ENCODE measurements at places on chromosomes 6 and 20.

DNA sequence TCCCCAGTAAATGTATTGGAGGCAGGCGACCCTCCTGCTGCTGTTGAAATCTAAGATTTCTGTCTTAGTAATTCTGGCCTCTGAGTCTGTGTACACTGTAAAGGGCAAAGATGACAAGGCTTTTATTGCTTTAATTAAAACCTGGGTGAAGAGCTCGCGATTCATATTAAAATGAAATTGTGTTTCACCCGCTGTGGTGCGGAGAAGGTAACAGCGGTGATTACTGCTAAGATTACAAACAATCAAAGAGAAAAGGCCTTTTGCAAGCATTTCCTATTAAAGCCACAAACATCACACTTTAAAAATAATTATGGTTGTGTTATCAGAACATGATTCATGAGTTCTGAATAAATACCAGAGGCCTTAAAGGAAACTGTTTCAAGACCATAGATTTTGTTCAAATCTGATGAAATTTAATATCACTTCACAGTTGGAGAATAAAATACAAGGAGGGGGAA is 69.3 kb downstream of the TOX2 start:
- no peak for DNase-seq

GRCh38 chr6:111562246-111562645 is 43.4 kb downstream of the TRAF3IP2 start:
- no peak for DNase-seq

DNA sequence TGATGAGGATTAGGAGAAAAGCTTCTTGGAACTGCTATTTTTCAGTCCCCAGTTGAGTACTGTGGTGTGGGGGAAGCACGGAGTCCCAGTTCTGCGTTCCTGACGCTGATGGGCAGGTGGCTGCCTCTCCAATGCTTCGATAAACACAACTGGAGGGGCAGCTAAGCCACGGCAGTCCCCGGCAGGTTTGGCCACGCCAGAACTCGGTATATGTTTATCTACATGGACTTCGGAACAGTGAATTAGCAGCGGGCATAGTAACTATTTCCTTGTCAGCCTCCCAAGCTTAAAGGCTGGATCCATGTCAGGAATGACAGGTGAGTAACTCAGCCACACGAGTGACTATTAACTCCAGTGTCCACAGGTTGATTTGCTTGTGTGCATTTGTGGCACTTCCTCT is 354.4 kb downstream of the ZFAND3 start:
- no peak for DNase-seq

GRCh38 chr20:31860390-31861134 is 9.8 kb downstream of the DUSP15 start:
- DNase-seq = no peak

GRCh38 chr6:7261032-7261841 is 51.8 kb downstream of the SSR1 start:
- no peak for DNase-seq

DNA sequence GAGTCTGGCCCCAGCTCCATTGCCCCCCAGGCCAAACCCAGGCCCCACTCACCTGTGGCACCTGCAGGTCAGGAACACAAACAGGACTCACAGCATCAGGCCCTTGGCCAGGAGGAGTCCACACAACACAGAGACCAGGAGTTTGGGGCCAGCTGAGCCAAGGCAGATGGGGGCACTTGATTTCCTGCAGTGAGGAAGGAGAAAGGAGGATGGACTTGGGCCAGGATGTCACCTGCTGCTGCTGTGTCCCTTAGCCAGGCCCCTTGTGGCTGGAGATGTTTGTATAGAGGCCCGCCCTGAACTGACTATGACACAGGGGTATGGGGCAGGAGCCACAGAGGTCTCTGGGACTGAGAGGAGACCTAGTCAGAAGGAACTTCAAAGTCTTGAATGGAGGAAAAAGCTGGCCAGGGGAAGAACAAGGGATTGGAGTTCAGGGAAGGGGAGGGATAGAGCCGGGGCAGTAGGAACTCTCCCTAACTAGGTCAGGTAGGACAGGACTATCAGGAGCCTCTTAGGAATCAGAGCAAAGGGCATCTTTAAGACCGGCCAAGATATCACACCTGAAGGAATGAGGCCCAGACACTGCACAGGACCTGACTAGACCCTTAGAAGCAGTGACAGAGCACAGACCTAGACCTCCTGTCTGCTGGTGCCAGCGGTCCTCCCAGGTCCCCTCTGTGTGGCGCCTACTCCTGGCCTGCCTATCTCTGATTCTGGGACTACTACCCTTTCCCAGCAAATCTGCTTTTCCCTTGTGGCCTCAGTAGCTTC is 8.8 kb upstream of the TREML2 start:
- DNase-seq = no peak

DNA sequence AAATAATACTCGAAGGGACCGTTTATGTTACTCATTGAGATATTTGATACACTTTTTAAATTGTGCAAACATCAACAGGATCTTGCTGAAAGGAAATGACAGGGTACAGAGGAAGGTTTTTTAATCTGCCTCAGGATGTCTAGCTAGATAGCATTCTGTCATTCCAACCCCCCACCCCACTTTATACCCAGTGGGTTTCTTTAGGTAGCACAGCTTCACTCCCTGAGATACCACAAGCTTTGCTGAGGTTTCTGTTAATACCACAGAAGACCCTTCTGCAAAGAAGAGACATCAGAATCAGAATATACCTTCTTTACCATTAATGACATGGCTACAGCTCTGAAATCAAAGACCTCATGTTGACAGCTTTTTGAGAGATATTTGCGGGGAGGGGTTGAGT is 1.3 kb downstream of the PHACTR2 start:
- no peak for DNase-seq

DNA sequence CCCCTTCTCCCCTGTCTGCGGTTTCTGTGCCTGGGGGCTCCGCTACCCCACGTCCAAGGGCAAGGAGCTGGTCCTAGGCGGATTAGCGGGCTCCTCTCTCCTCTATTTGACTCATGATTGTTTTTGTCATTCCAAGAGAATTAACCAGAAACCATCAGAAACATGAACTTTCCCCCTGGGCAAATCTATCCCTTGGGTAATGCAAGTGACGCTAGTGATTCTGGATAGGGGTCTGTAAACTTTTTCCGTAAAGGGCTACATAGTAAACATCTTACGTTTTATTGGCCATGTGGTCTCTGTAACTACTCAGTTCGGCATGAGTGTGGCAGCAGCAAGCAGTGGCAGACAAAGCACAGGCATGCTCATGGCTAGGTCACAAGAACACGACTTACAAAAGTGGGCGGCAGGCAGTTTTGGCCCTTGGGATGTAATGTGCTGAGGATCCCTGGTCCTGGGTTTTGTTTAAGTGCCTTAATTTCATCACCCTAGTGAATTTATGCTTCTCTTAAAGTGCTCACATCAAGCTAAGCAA is 654 bp downstream of the CST11 start:
- DNase-seq = no peak

- no peak for DNase-seq
Measured at GRCh38 chr6:31135710-31136109, 3.2 kb downstream of the PSORS1C2 start.

GRCh38 chr6:144681334-144681733 is 396.2 kb downstream of the UTRN start:
- DNase-seq = no peak

- no peak for DNase-seq
Measured at GRCh38 chr6:119350202-119350951, 816 bp upstream of the MAN1A1 start.

- no peak for DNase-seq
Measured at GRCh38 chr6:152273638-152274037, 363.5 kb downstream of the SYNE1 start.

DNA sequence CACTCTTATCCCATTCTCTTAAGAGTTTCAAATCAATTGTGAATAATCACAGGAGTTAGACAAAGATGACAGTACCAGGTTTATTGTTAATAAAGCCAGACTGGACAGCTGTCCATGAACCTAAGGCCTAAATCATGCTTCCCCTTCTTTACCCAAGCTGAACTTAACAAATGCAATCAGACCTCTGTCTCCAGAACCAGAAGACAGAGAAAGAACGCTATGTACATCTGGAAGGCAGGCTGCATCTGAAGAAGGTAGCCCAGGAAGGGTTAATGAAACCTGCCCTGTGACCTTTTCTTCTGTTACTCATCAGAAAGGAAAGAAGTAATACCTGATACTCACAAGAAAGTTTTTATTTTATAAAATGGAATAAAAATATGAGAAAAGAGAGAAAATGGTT is 118.6 kb downstream of the EYA4 start:
- no peak for DNase-seq

GRCh38 chr6:106874481-106874880 is 100.0 kb downstream of the CD24 start:
- no peak for DNase-seq

DNA sequence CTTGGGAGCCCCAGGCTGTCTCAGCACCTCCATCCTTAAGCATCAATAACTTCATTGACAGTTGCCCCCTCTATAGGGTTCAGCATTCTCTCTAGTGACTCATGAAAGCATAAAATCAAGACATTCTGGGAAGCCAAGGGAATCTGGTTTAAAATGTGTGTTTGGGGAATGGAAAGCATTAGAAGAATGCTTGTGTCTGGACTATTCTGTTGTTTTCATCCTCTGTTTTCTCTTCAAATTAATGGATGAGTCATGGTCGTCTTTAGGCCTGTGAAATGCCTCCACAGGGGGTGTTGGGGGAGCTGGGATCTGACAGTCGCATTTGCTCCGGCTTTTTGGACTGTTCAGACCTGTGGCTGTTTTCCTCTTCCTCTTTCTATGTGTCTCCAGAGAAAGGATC is 279.7 kb downstream of the CDC5L start:
- DNase-seq = no peak

- DNase-seq = no peak
Measured at GRCh38 chr6:73506246-73506645, 14.6 kb downstream of the EEF1A1 start.

GRCh38 chr6:7213416-7213815 is 99.6 kb downstream of the SSR1 start:
- DNase-seq = no peak

- no peak for DNase-seq
Measured at GRCh38 chr20:9977629-9978028, 57.2 kb upstream of the ANKEF1 start.

GRCh38 chr20:46108435-46108841 is 9.7 kb upstream of the CD40 start:
- DNase-seq = no peak

DNA sequence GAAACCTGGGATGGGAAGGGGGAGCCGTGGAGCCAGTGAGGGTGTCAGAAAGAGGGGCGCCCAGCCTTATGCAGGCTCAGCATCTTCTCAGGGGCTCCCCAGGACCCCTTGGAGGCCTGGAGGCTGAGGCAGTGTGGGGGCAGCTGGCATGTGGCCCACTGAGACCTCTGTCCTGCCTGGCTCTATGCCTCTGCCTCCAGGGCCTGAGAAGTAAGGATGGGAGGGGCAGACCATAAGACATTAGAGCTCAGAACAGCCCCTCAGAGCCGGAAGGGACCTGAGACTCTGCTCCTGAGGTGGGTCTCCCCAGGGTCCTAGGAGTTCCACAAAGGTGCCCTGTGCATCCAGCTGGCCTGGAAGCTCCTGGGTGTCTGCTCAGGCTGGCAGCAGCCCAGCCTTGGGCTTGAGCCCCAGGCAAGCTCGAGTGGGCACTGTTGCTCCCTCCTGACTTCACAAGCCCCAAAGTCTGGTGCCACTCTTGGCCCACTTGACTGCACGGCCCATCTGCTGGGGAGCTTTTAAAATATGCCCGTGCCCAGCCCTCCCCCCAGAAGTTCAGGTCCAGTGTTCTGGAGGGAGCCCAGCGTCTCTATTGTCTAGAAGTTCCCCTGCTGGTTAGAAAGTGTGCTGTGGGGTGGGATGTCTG is 126.8 kb downstream of the GRM4 start:
- no peak for DNase-seq

DNA sequence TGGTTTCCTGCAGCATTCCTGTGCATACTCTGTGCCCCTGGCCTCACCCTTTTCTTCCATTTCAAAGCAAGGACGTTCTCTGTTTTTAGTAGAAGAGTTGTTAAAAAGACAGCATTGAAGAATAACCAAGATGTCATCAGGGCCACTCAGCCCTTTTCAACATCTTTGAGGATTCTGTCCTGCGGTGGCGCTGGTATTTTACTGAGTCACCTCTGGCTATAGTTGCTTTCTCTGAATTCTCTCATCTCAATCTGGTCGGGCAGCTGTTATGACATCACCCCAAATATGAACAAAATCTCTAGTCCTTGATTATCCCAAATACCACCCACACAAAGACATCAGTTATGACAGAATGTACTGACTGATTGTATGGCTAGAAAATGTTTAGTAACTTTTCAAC is 204.2 kb downstream of the GRIK2 start:
- DNase-seq = no peak

DNA sequence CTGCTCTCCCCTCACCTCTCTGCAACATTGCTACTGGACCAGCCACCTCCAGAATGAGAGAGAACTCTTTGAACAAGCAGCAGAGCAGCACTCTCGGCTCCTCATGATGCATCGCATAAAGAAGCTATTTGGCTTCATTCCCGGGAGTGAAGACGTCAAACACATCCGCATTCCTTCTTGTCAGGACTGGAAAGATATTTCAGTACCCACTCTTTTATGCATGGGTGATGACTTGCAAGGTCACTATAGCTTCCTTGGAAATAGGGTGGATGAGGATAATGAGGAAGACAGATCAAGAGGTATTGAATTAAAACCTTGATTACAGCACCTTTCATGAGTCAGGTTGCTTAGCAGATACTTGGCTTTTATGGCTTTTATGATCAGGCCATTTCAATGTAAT is 4.3 kb downstream of the CALHM4 start:
- no peak for DNase-seq

DNA sequence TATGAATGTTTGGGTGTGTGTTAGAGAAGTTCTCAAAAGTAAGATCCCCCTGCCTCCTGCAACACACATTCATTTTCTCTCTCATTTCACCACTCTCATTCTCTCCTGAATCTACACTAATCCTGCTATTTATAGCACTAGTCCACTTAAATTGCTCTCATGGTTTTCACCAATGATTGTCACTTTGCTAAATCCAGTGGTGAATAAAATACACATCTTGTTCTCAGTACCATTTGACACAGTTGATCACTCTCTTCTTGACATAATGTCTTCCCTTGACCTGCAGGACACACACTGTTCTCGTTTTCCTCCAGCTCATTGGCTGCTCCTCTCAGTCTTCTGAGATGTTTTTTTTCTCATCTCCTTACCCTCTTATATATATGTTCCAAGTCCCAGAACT is 32.1 kb downstream of the TENT5A start:
- DNase-seq = no peak

DNA sequence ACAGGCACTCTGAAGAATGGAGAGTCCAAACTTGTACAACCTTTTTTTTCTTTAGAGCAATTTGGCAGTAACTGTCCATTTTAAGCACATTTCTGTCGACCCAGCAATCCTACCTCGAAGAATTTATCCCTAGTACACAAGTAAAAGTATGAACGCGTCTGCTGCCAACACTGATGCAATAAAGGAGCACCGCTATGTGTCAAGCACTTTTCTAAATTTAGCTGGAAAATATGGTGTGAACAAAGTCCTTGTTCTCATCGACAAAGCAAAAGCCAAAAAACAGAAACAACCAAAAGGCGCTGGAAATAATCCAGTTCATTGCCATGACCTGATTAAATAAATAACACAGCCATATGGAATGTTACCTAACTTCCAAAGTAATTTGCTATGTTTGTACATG is 1.1 kb downstream of the DPM1 start:
- DNase-seq = no peak
